ENCODE measurements at places on chromosomes 6 and 20.

- no peak for DNase-seq
Observed at GRCh38 chr6:63792736-63793464, 157.3 kb downstream of the PHF3 start.

DNA sequence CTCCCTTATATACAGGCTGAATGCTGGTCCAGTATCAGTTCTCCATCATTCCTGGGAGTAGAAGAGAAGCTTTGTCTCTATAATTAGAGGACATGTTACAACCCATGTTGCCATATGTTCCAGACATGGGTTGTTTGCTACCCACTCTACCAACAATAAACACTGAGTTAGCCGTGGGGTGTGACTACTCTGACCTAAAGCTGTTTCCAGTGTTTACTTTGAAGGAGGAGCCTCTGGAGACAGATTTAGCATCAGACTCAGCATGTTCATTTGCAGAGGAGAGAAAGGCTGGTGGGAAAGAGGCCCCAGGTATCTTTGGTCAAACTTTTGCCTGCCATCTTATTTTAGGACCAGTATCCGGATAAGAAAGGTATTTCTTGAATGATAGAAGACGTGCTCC, 157.9 kb upstream of the SNX9 start:
- DNase-seq = no peak

DNA sequence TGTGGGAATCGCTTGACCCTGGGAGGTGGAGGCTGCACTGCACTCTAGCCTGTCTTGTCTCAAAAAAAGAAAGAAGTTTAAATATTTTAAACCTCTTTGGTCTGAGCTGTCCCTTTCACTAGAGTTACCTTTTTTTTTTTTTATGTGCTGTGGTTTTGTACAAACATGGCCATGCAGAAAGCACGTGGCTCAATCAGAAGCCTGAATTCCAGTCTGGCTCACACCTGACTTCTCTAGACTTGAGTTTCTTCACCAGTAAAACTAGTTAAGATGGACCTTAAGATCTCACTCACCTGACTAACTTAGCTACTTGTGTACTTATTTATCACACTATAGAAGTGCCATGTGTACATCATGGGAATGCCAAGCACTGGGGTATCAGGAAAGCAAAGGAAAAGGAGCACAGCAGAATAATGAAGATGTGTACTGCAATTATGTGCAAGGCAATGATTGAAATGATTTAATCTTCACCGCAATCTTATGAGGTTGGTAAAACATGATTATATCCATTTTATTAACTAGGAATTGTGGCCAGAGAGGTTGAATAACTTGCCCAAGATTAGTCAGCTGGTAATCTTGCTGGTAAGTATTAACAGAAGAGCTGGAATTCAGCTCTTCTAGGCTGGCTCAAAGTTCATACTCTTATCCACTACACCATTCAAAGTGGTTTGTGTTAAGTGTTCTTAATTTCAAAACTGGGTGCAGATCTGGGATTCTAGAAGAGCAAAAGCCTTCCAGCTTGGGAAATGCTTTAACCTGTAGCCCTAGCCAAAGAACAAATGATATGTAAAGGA, 10.7 kb downstream of the HMGN3 start:
- DNase-seq = no peak

GRCh38 chr6:104207635-104208034, 652.1 kb downstream of the HACE1 start:
- no peak for DNase-seq

- no peak for DNase-seq
Observed at GRCh38 chr20:15789079-15789478, 784.2 kb downstream of the KIF16B start.

- DNase-seq = no peak
Observed at GRCh38 chr20:62405981-62406513, 1.0 kb downstream of the CABLES2 start.

DNA sequence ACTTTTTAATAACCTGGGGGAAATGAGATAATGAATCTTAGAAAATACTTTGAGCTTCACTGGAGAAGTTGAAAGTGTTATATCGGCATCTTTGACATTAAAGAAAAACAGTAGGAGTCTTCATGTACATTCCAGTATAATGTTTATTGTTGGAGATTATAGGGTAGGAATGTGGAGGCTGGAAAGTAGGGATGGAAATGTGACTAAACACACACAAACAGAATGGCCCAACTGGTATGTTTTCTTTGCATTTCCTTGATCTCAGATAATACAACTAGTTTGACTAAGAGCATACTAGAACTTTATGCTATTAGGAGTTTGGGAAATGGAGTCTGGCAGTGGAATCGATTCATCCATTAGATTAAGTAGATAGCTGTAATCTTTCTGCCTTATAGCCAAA, 10.1 kb upstream of the BAG2 start:
- DNase-seq = no peak

- DNase-seq = peak; percentile 30
Observed at GRCh38 chr6:97394160-97394748, 111.2 kb upstream of the MMS22L start.

DNA sequence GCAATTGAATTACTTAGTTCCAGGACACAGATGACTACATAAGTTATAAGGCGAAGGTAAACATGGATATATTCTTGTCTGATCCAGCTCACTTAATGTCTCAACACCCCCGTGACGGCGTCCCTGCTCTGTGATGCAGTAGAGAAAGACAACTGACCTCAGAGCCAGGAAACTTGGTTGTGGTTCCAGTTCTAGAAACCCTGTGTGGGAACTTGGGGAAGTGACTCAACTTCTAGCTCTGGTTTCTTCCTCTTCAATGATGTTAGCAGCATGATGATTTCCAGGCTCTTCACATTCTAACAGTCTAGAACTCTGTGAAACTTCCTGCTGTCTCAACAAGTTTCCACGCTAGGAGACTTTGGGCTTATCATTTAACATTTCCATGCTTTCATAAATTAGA, 18.4 kb downstream of the LAMA4 start:
- DNase-seq = peak; percentile 69

DNA sequence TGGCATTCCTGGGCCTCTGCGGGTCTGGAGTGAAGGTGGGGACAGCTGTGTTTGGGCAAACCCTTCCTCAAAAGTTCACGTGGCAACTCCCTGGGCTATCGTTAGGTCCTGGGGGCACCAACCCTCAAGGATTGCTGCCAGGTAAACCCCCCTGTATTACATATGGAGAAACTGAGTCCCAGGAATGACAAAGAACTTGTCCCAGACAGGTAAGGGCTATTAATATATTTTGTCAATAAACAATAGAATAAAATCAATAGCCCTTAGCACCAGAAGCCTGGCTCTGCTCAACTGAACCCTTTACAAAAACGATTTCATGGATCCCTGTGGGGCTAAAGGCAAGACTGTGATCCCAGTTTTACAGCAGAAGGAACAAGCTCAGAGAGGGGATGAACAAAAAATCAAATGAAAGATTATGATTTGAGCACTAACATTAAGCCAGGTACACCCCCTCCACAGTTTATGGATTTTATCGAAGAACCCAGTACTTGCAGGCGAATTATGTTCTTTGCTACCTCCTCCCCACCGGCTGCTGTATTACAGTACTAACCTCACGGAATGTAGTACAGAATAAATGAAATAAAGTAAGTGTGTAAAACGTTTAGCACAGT, 2.7 kb downstream of the ID1 start:
- DNase-seq = no peak

GRCh38 chr6:5680095-5680494, 326.6 kb downstream of the NRN1 start:
- DNase-seq = no peak

GRCh38 chr6:105740946-105741645, 338.2 kb upstream of the PREP start:
- DNase-seq = no peak

Measured in activated CD4-positive, alpha-beta T cell treated with anti-CD3 and anti-CD28 coated beads, Interleukin-2, amount 50 U/mL, for 48 hours (primary cell).